Right lung (tissue), 10 donors: ENCODE measurements at places on chromosomes 5 and 9.

- DNase-seq, result no peak
These were observed 51.3 kb downstream of the TGFBI start for GRCh38 chr5:136080113-136080482.

GRCh38 chr5:173671121-173671949 lies 54.9 kb upstream of the BOD1 start:
- DNase-seq, result no peak

- no peak for DNase-seq
These were observed 203.6 kb downstream of the PIK3R1 start for GRCh38 chr5:68419081-68419636.

DNA sequence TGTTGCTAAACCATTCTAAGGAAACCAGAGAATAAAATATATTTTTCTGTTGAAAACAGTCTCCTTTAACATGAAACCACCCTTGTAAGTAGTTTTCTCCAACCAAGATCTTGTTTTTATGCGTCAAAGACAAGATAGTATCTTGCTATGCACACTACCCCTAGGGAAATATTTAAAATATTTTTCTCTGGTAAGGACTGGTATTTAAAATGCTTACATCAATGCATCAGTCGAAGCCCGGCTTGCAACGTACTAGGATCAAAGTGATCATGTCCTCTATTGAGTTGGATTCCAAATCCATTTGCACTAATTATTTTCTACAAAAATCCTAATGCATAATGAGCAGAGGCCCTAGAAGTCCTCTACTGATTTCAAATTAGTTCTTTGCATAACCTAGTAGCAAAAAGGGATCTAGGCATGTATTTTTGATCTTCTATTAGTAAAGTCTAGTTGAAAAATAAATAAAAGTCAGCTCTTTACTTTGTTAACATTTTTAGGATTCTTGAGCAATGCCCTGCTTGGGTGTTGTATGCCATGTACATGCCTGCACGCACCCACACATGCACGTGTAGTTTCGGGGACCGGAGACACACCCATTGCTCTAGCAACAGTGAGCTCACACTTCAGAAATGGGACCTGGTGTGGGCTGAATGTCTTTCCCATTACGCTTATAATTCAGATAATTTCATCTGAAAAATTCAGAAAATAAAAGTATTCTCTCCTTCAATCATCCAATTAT lies 165.0 kb upstream of the GPR151 start:
- no peak for DNase-seq
